ENCODE measurements at places on chromosomes 12 and 14. TPM values are rescaled to one million over a fixed set of nuclear protein-coding genes. Genes with fewer than 3 reads are reported as not detected.
A peak's percentile ranks its signal among the peaks of the same experiment; 100 is the strongest.

GRCh38 chr14:103808403-103809001, 38.9 kb downstream of the PPP1R13B start:
- DNase-seq = peak; percentile 48

DAO gene
- 0.07 TPM for polyA plus RNA-seq

GATC gene
- polyA plus RNA-seq = 14.4 TPM

DNA sequence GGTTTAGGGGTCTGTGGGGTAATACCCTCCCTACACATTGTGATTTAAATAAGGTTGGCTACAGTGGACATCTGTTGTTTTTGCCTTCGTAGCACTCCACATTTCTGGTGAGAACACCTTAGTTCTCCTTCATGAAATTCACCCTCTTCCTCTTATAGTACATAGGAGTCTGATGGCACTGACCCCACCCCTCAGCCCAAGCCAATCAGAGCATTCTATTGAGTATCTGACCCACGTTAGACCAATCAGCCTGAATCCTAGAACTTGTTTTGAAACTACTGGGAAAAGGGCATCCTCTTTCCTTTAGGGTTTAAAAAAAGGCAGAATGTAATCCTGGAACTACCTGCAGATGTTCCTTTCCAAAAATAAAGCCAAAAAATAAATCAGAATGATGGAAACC, 15.8 kb upstream of the LRRC9 start:
- DNase-seq = no peak

All from thymus (tissue), 14 donors.